ENCODE measurements at places on chromosomes 6 and 20. TPM values are rescaled to one million over a fixed set of nuclear protein-coding genes. Genes with fewer than 3 reads are reported as not detected.

LGSN gene
- not detected for total RNA-seq

RAB23 gene
- 21.5 TPM for total RNA-seq

DNA sequence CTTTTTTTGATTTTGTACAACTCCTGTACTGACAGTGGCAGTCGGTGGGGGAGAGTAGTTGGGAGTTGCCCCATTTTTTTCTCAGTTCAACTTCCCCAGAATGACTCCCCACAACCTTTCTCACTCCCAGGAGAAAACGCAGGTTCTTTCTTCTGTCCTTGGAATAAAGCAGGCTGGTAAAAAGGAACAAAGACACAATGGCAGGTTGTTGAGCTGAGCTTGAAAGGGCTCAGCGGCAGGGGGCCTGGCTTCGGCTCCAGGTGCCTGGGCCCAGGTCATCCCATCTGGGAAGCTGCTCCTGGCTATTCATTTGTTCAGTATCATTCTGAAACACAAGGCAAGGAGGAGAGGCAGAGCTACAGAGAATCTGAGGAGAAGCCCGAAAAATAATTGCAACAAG lies 46.2 kb downstream of the PROKR2 start:
- DNase-seq: no peak

DNA sequence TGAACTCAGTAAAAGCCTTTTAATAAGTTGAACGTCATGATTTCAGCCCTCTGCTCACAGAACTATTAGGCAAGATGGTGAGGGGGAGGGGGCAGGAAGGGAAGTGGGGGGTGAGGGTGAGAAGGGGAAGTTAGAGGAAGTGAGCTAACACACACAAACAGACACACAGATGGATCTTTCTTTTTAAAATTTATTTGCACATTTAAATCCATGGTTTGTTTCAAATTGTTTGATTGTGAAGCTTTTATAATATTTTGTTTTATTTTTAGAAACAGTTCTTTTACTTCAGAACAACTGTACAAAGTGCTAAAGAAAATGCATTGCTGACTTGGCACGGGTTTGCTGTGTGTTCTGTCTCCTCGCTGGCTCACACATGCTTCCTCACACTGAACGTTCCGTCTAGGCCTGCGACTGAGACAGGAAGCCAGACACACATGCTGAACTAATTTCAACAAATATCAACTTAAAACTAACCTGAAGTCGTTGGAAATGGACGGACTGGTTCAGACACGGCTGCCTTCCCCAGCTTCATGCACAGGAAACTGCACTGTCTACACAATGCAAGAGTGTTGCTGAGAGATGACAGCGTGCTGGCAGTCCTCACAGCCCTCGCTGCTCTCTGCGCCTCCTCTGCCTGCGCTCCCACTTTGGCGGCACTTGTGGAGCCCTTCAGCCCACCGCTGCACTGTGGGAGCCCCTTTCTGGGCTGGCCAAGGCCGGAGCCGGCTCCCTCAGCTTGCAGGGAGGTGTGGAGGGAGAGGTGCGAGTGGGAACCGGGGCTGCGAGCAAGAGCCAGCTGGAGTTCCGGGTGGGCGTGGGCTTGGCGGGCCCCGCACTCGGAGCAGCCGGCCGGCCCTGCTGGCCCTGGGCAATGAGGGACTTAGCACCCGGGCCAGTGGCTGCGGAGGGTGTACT lies 8.1 kb upstream of the ZBP1 start:
- DNase-seq: no peak

- DNase-seq: no peak
These were observed 2.4 kb downstream of the BTBD3 start for GRCh38 chr20:11920083-11920482.

GRCh38 chr6:98929498-98930060 lies 18.2 kb downstream of the FBXL4 start:
- DNase-seq: no peak

- no peak for DNase-seq
These were observed 21.1 kb upstream of the EDN1 start for GRCh38 chr6:12269110-12269509.

DNA sequence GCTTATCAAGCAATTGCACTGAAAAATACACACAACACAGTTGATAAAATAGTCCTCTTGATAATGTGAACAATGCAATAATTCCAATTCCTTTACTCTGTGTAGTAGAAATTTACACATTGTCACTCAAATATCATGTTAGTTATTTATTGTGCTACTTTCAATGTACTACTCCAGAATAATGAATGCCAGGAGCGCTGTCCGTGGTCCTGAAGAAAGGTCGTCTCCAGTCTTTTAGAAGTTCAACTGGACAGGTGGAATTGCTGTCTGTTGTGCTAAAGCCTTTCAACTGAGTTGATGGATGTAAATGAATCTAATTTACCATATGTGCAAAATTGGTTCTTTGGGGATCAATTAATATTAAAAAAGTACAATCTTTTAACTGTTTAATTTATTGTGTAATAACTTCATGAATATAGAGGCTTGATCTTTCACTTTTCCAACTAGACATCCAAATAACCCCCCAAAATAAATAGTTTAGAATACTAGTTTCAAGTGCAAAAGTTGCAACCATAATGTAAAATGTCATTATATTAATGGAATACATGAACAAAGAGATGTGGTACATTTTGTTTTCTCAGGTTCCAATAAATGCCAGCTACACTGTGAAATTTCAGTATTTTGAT lies 3.2 kb downstream of the GRIK2 start:
- no peak for DNase-seq

- no peak for DNase-seq
These were observed 23.2 kb downstream of the HLA-A start for GRCh38 chr6:29965563-29965872.

DNA sequence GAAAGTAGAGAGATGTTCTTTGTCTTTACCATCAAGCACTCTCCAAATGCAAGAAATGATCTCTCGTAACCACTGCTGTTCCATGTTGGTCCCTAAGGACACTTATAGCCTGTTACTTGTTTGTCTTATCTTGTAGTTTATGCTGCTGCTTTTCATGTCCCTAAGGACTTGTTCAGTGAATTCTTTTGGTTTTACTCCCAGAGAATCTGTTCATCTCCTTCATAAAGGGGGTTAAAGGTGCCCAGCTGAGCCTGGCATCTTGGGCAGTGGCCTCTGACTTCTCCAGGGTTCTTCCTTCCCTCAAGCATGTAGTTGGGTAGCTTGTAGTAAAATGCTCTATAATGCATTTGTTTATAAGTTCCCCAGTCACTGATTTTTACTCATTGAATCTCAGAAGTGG lies 864 bp upstream of the PKIG start:
- DNase-seq: no peak

Data from kidney epithelial cell (primary cell).